Pericardium fibroblast (primary cell): ENCODE measurements at places on chromosomes 13 and 19. TPM values are rescaled to one million over a fixed set of nuclear protein-coding genes. Genes with fewer than 3 reads are reported as not detected.

The MEIS3 gene
- total RNA-seq, result 51.2 and 56.1 TPM in 2 replicates

The SLC8A2 gene
- total RNA-seq, result 1.3 TPM in 1 of 2 replicates, not detected in the other

The ANKLE1 gene
- total RNA-seq, result 1.3 TPM in 1 of 2 replicates, not detected in the other

The ZNF566 gene
- 2.7 and 4.3 TPM in 2 replicates for total RNA-seq

The ZNF442 gene
- total RNA-seq, result 0.17 and 0.70 TPM in 2 replicates

The VSIG10L gene
- 0.35 and 2.0 TPM in 2 replicates for total RNA-seq

The CACNG8 gene
- total RNA-seq, result 0.60 and 1.6 TPM in 2 replicates

The F10 gene
- 22.4 and 35.1 TPM in 2 replicates for total RNA-seq

The ZNF829 gene
- total RNA-seq, result 3.0 TPM in 2 replicates

The PEG3 gene
- 3.2 and 30.1 TPM in 2 replicates for total RNA-seq

The DHX34 gene
- 7.5 and 9.3 TPM in 2 replicates for total RNA-seq

The LINGO3 gene
- not detected in 2 replicates for total RNA-seq

The LGALS4 gene
- total RNA-seq, result 0.09 TPM in 1 of 2 replicates, not detected in the other

The LGI4 gene
- 0.23 and 0.26 TPM in 2 replicates for total RNA-seq

The NLRP4 gene
- not detected in 2 replicates for total RNA-seq

The ARHGAP45 gene
- total RNA-seq, result 0.26 and 0.47 TPM in 2 replicates

The TMEM255B gene
- total RNA-seq, result 1.6 TPM in 1 of 2 replicates, not detected in the other

The HOMER3 gene
- 68.9 and 78.0 TPM in 2 replicates for total RNA-seq

The CEACAM8 gene
- total RNA-seq, result not detected in 2 replicates

The ZNF329 gene
- total RNA-seq, result 9.1 and 10.0 TPM in 2 replicates

The OR10H1 gene
- total RNA-seq, result not detected in 2 replicates
